ENCODE measurements at places on chromosomes 2 and 18.

DNA sequence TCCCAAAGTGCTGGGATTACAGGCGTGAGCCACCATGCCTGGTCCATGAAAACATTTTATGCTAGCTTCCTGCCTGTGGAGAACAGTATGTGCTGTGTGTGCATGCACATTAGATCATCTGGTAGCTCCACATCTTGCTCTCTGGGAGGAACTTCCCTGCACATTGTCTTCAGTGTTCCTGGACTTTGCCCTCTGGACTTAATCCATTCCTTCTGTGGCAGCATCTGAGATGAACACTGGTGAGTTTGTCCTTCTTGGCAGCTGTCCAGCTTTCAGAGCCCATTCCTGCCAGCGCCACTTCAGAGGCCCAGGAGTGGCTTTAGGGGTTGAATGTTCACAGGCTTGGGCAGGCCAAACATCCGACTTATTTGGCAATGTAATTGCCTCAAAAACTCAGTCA lies 65.2 kb downstream of the POU3F3 start:
- no peak for DNase-seq

GRCh38 chr18:34551824-34552223 lies 158.3 kb upstream of the DTNA start:
- no peak for DNase-seq

DNA sequence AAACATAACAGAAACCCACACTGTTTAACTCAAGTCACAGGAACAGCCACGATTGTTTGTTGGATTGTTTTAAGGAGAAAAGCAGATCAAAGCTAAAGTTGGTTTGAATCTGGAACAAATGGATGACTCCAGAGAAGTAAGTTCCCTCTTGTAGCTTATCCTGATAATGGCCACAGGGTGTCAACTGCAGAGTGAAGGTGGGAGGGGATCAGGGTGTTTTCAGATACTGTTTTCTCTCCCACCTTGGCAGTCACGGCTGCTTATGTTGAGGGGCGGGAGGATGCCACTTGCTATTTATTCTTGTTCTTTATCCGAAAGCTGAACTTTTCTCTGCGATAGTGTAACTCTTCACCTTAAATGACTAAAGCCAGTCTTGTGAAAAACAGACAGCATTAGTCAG lies 36.5 kb upstream of the INPP4A start:
- no peak for DNase-seq

DNA sequence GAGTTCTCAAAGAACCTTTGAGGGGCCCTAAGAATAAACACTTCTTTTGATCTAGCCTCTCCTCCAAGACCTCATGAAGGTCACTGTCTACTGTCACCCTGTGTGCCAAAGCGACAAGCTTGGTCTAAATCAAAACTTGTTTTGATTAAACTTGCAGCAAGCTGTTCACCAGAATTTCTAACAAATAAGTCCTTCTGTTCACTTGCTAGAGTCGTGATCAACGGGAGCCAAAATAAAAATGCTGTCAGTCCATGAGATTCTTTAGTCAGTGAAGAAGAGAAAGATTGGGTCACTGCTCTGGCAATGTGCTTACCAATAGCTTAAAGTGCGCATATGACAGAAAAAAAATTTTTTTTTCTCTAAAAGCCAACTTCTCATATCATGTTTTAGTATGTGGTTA lies 53.9 kb upstream of the GALNT5 start:
- DNase-seq: no peak

- DNase-seq: no peak
Measured at GRCh38 chr2:692767-693166, 15.6 kb upstream of the TMEM18 start.

GRCh38 chr2:148545390-148546256 lies 98.9 kb upstream of the EPC2 start:
- DNase-seq: no peak

DNA sequence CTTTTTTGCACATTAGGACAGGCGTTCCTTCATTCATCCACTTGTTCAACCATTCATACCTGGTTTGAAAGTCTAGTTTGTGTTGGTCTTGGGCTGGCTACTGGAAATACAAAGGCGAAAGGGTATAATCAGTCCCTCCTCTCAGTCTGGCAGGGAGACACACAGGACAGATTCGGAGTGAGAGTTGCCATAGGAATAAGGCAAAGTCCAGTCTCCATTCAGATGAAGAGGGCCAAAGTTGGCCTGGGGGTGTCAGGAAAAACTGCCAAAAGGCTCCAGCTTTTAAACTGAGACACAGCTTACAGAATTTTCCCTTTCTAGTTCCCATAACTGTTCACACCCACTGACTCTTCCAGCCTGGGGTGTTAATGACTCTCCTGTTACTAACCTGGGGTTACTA lies 96.3 kb upstream of the AQP4 start:
- no peak for DNase-seq

GRCh38 chr2:113114224-113114945 lies 13.0 kb upstream of the IL1RN start:
- no peak for DNase-seq

- DNase-seq: no peak
Measured at GRCh38 chr2:221602938-221603337, 30.8 kb upstream of the EPHA4 start.

DNA sequence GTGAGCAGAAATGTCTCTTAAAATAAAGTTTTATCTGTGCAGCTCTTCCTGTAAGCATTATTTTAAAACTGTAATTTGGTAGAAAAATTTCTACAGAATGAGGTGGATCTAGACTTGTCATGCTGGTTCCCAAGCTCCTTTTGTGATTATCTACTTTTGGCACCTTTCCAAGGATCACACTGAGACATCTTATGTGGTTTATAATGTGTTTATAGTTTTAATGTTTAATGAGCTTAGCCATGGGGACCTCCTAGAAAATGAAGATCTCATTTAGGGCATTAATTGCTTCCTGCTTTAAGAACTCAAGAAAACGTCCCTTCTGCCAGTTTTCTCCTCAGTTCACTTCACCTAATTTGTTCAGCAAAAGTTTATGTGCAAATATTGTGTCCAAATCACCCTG lies 468.4 kb downstream of the SUCLG1 start:
- no peak for DNase-seq

DNA sequence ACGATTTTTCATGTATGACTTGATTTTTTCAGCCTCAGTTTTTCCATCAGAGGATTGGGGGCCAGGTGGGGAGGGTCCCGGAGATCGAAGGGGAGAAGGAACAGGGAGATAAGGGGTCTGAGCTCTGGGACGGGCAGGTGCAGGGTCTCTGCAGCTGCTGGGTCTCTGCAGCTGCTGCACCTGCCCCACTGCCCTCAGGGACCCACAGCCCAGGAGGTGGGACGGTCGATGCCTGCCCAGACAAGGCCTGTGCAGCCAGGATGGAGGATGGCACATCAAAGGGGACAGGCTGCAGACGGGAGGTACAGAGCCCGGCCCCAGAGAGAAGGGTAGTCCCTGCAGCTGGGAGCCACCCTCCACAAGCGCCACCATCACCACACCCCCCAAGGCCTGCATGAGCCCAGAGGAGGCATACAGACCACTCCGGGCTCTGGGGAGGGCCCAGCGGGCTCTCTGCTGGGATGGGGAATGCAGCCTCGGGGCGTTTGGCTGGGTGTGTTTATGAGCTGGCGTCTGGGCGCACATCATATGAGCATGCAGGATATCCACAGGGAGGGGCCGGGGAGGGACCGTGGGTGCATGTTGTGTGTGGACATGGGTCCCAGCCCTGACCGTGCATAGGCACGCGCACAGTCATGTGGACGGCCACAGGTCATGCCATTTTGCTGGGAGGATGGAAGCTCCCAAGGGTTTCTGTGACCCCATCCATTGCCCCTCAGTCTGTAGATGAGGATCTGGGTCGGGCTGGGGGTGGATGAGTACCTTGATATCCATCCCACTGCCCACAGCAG lies 34.9 kb upstream of the GPC1 start:
- DNase-seq: no peak

DNA sequence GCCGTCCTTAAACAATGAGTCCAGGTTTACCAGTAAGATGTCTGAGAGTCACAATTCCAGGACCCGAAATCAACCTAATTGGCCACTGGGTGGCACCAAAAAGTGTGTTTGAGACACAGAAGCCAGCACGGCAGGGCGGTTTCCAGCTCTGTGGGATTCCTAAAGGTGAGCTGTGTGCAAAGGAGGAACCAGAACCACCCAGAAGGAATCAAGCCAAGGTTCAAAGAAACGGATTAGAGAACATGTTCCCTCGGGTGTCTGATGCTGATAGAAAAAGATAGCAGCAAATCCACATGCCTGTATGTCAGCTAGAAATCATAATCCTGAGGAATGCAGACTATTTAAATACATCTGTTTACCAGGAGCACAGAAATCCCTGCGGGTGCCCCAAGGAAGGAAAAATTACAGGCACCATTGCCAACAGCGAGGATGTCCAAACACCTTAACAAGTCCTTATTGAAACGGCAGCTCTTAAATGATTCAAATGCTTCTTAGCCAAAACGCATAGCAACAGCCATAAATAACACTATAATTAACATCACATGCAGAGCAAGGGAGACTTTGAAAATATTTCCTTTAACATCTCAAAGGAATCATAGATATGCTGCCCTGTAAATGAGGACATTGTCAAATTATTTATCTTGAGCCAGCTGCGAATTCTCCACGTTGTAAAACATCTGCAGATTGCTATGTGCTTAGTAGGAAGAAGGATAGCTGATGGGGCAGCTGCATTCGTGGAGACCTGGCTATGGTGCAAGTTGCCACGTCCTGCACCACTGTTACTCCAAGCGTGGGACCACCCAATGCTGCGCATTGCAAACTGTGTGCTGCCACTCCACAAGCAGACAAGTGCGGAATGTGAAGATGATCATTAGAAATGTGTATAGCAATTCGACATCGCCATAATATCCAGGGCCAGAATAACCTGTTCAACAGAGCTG lies 318.7 kb upstream of the NCKAP5 start:
- DNase-seq: peak; percentile 70

DNA sequence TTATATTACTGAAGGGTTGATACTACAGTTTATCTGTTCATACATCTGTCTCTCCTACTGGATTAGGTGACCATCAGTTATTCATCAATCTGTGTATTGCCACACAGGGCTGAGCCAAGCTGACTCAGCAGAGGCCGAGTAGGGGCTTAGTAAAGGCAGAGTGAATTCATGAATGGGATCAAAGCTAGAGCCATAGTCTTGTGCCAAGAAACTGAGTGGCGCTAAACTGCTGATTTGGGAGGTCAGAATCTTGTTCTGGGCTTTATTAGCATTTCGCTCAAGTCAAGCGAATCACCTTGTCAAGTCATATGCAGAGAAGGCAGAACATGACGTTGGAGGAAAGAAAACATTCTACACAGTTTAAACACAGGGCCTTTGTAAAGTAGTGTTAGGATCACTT lies 34.1 kb downstream of the SOCS6 start:
- peak; percentile 71 for DNase-seq

DNA sequence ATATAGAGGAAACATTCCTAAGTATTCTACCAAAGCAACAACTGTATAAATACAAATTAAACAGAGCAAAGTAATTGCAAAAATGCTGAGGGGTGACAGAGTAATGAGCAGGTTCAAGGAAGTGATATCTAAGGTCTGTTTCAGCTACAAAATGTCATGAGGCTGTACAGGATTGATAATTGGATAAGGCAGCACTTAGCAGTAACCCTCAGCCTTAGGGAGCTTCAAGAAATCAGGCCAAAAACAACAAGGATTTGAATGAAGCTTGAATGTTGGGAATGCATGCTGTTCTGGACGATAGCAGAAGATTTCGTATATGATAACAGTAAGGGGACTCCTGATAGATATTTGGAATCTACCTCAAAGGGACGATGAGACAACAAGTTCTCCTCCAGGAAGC lies 142.0 kb upstream of the MMADHC start:
- DNase-seq: no peak

- peak; percentile 94 for DNase-seq
Measured at GRCh38 chr18:58177004-58177717, 133.1 kb downstream of the NEDD4L start.

DNA sequence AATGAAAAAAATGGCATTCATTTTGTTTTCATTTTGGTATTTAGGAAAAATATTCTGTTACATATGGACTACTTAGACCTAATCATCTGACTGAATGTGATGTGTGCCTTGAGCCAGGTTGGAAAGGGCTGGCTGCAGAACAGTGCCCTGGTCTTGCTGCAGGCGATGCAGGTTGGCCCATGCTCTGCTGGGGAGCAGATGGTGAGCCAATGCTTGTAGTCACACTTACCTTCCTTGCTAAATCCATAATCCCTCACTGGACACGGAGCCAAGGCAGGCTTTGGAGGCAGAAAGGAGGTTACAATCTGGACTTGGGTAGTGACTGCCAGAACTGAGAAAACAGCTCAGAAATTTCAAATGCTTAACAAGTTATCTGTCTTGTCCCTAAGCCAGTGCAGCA lies 228.7 kb downstream of the ARHGAP15 start:
- no peak for DNase-seq

DNA sequence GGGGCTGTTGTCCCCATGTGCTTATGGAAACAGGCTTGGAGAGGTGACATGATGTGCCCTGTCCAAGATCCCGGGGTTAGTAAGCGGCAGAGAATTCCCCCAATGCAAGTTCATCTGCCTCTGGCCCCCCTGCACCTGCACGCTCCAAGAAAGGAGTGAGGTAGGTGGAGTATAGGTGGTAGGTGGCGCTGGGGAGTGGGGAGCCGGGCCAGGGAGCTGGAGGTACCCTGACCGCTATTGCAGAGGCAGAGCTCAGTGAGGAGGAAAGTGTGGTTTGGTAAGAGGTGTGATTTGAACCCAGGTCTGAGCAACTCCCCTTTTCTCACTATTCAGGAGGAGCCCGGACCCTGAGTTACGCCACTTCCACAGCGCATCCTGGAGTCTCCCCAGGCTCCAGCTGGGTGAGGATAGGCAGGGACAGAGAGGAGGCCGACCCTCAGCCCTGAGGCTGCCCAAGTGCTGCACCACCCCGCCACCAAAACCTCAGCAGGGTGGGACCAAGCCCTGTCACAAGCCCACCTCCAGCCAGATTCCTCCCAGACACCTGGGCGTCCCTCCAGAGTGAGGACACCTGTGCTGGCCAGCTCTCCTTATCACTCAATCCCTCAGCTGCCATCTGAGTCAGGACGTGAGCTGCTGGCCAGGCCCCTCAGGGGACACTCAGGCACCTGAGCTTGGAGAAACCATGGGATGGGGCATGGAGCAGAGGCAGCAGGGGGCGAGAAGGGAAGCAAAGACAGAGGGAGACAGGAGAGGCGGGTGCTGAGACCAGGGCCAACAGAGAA lies 5.6 kb downstream of the HAAO start:
- no peak for DNase-seq

DNA sequence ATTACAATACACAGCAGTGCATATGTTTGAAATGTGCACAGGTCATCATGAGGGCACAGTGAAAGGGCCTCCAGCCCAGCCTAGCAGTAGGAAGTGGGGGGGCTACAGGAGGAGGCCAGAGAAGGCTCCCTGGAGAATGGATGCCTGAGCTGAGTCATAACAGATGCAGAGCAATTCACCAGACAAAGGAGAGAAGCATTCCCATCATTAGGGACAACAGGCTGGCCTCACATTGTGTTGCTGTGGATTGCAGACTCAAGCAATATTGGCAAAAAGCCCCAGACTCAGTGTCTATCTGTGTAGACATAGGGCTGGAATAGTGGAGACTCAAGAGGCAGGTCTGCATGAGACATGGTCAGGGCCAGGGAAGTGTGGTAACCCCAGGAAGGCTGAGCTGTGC lies 329.9 kb downstream of the DLGAP1 start:
- peak; percentile 88 for DNase-seq

DNA sequence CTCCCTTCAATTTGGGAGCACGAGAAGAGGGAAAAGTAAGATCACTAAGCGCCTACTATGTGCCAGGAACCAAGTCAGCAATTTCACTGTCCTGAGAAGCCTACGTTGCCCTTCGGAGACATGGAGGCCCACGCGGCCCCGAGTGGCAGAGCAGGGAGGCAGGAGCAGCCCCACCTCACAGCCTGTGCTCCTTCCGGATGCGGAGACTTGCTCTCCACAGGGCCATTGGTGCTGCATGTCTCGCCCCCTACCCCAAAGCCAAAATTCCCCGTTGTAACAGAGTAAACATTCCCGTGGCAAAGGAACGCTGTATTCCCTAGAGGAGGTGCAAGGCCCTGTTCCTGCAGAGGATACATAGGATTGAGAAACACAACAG lies 4.5 kb downstream of the SLC14A2 start:
- DNase-seq: no peak

All from fibroblast of the aortic adventitia (primary cell).